SJSA1 (cell line): ENCODE measurements at places on chromosomes 11 and 22. TPM values are rescaled to one million over a fixed set of nuclear protein-coding genes. Genes with fewer than 3 reads are reported as not detected.

DNA sequence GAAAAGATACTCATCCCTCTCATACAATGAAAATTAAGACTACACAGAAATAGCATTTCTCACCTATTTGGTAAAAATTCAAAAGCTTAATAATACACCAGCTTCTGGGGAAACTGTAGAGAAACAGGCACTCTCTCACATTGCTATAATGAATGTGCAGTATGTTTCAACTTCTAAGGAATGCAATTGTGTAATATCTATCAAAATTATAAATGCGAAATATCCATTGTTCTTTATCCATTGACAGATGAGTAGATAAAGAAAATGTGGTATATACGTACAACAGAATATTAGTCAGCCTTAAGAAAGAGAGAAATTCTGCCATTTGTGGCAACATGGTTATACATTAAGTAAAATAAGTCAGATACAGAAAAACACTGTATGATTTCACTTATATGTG lies 101.4 kb upstream of the OR9G4 start:
- H3K4me3 ChIP-seq, result no peak overlapping the region
- no peaks in the 10 kb centered on the region for H3K4me1 ChIP-seq
- no peak overlapping the region for H3K27ac ChIP-seq
- DNase-seq, result no peak
- H3K36me3 ChIP-seq, result no peaks in the 10 kb centered on the region

DNA sequence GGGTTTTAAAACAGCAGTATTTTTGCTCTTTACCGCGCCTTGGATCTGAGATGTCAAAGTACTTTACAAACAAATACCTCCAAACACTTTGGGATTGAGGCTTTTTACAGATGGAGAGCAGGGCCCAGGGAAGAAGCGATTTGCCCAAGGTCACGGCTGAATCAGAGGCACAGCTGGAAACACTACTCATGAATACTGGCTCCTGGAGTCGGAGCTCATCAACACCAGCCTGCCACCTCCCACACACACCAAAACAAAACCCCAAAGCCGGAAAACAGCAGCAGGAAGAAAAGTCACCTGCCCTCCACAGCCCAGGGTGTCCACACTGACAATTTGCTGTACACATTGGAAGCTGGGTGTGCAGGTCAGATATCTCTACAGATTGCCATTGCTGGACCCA lies 339.4 kb downstream of the CADM1 start:
- H3K4me1 ChIP-seq, result no peaks in the 10 kb centered on the region
- H3K4me3 ChIP-seq, result no peak overlapping the region
- DNase-seq, result no peak
- no peaks in the 10 kb centered on the region for H3K27me3 ChIP-seq
- no peaks in the 10 kb centered on the region for H3K36me3 ChIP-seq

GRCh38 chr11:47918882-47919495 lies 61.4 kb upstream of the PTPRJ start:
- H3K27me3 ChIP-seq, result no peaks in the 10 kb centered on the region
- no peak overlapping the region for H3K4me3 ChIP-seq
- H3K27ac ChIP-seq, result peak overlapping the region; percentile 68
- H3K36me3 ChIP-seq, result no peaks in the 10 kb centered on the region

DNA sequence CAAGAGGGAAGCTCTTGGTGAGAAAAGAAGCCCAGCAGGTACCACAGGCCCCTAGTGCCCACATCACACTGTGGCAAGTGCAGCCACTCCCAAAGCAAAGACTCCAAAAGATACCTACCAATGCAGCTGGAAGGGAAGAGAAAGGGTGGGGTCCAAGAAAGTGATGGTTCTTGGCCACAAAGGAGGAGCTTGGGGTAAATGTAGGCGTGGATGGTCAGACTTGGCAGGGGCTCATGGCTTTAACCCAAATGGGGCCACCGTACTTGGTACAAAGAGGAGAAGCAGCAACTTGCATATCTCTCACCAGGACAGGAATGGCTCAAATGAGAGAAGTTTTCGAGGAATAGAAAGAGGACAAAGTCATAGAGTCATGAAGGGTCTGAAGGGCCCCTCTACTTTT lies 4.8 kb downstream of the MAP3K11 start:
- no peak for DNase-seq
- peaks cover 27% of the 10 kb centered on the region for H3K4me1 ChIP-seq
- no peak overlapping the region for H3K27ac ChIP-seq
- no peak overlapping the region for H3K4me3 ChIP-seq
- peaks cover 91% of the 10 kb centered on the region for H3K36me3 ChIP-seq

- no peak for DNase-seq
- no peaks in the 10 kb centered on the region for H3K36me3 ChIP-seq
- H3K27me3 ChIP-seq, result 0 out of 2 replicates have a peak, but pooled peaks cover 3% of the 10 kb centered on the region
- H3K27ac ChIP-seq, result no peak overlapping the region
- H3K4me3 ChIP-seq, result no peak overlapping the region
Observed at GRCh38 chr11:57015679-57016078, 27.0 kb downstream of the OR5AK2 start.

DNA sequence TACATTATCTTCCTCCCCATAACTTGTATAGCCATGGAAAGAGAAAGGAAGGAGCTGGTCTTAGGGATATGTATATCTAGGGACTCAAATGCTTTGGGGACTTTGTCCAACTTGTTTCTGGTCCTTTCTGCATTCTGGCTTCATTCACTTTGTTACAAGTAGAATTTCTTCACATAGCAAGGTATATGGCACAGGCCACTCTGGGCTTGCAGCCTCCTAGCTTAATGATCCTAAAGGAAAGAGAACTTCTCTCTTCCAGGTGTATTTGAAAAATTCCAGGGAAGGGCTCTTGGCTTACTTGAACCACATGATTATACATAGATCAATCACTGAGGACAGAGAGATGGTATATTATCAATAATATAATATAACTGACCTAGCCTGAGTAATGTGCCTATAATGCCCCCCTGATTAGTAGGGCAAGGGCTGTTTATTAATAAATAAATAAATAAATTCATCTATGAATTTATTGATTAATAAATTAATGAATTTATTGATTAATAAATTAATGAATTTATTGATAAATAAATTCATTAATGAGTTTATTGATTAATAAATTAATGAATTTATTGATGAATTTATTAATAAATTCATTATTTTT lies 48.2 kb upstream of the CEP295 start:
- H3K36me3 ChIP-seq, result no peaks in the 10 kb centered on the region
- no peaks in the 10 kb centered on the region for H3K27me3 ChIP-seq
- no peak overlapping the region for H3K27ac ChIP-seq
- H3K4me1 ChIP-seq, result no peaks in the 10 kb centered on the region
- H3K4me3 ChIP-seq, result no peak overlapping the region

DNA sequence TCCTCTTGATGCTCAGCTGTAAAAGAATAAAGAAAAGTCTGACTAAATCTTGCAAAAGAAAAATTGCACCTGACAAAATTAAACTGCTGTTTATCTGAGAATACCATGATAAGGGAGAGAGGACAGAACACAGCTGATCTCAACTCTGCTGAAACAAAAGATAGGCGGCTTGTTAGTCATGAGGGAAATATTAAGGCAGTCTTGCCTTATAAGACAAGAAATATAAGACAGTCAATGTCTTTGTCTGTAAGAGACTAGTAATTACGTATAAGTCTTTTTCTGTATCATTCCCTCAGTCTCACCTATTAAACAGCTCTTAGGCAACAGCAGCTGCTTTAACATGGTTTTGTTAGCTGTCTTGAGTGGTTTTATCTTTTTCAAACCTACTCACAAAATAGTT lies 296.6 kb downstream of the LUZP2 start:
- H3K4me1 ChIP-seq, result no peaks in the 10 kb centered on the region
- H3K36me3 ChIP-seq, result no peaks in the 10 kb centered on the region
- no peak for DNase-seq
- no peak overlapping the region for H3K4me3 ChIP-seq

GRCh38 chr22:32926600-32926999 lies 125.1 kb downstream of the TIMP3 start:
- H3K4me3 ChIP-seq, result no peak overlapping the region
- H3K27ac ChIP-seq, result no peak overlapping the region
- H3K36me3 ChIP-seq, result no peaks in the 10 kb centered on the region
- H3K4me1 ChIP-seq, result no peaks in the 10 kb centered on the region
- DNase-seq, result no peak
- no peaks in the 10 kb centered on the region for H3K27me3 ChIP-seq

The FDX1 gene
- total RNA-seq, result 15.6 and 16.2 TPM in 2 replicates

The DSCAML1 gene
- total RNA-seq, result 0.03 TPM in 1 of 2 replicates, not detected in the other

The ABCC8 gene
- not detected in 2 replicates for total RNA-seq

GRCh38 chr11:35388061-35388460 lies 31.3 kb downstream of the SLC1A2 start:
- H3K27ac ChIP-seq, result no peak overlapping the region
- no peaks in the 10 kb centered on the region for H3K27me3 ChIP-seq
- DNase-seq, result no peak

DNA sequence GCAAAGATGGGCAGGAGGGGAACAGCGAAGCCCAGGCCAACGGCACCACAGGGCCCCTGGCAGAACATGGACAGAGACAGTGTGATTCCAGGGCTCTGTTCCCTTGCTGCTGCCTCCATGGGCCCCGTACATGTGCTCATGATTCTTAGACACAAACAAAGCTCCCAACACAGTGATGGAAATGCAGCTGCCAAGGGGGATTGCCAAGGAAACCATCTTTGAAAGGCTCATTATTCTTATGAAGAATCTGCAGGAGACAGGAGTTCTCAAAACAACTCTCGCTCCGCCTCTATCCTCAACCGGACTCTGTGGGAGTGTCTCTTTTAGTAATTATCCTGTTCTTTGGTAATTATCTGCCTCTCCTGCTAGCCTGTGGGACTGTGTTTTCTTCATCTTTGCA lies 32.2 kb downstream of the SERPINH1 start:
- no peak overlapping the region for H3K4me3 ChIP-seq
- H3K27ac ChIP-seq, result no peak overlapping the region
- no peaks in the 10 kb centered on the region for H3K27me3 ChIP-seq
- no peak for DNase-seq
- H3K36me3 ChIP-seq, result no peaks in the 10 kb centered on the region

- no peak overlapping the region for H3K27ac ChIP-seq
- H3K27me3 ChIP-seq, result peaks cover 13% of the 10 kb centered on the region
- peak overlapping the region; percentile 40 for H3K4me3 ChIP-seq
- no peaks in the 10 kb centered on the region for H3K36me3 ChIP-seq
- no peak for DNase-seq
Observed at GRCh38 chr11:1570896-1571759, 943 bp downstream of the DUSP8 start.

GRCh38 chr11:11409901-11410300 lies 56.9 kb upstream of the CSNK2A3 start:
- no peaks in the 10 kb centered on the region for H3K27me3 ChIP-seq
- no peak for DNase-seq
- no peak overlapping the region for H3K27ac ChIP-seq
- no peaks in the 10 kb centered on the region for H3K4me1 ChIP-seq
- no peak overlapping the region for H3K4me3 ChIP-seq

DNA sequence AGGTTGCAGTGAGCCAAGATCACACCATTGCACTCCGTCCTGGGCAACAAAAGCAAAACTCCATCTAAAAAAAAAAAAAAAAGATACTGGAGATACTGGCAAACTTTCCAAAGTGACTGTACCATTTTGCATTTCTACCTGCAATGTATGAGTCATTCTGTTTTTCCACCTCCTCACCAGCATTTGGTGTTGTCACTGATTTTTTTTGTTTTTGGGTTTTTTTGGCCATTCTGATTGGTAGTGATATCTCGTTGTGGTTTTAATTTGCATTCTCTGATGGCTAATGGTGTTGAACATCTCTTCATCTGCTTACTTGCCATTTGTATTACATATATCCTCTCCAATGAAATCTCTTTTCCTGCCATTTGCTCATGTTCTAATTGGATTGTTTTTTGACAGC lies 12.0 kb upstream of the RBX1 start:
- H3K27me3 ChIP-seq, result no peaks in the 10 kb centered on the region
- DNase-seq, result no peak
- H3K36me3 ChIP-seq, result no peaks in the 10 kb centered on the region; the same call in 1 of the 2 replicates
- no peak overlapping the region for H3K4me3 ChIP-seq
- no peak overlapping the region for H3K27ac ChIP-seq
- no peaks in the 10 kb centered on the region for H3K4me1 ChIP-seq

DNA sequence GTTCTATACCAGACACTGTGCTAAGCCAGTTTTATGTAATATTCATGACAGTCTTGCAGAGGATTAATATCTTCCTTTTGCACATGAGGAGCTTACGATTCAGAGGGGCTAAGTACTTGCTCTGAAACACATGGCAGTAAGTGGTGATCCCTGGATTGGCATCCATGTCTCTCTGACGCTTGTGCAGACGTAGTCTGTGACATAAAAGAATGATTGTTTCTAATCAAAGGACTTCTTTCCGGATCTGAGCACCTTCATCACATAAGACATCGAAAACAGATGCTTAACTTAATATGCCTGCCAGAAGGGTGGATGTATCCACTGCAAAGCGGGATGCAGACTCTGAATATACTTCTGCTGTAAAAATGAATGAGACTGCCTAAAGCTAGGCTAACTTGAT lies 74.8 kb downstream of the ARHGAP42 start:
- H3K4me3 ChIP-seq, result no peak overlapping the region
- H3K4me1 ChIP-seq, result no peaks in the 10 kb centered on the region; the same call in 1 of the 2 replicates
- DNase-seq, result no peak
- no peaks in the 10 kb centered on the region for H3K36me3 ChIP-seq

The CYP2R1 gene
- 3.0 and 7.6 TPM in 2 replicates for total RNA-seq

The MS4A4A gene
- total RNA-seq, result 0.18 TPM in 1 of 2 replicates, not detected in the other

The ZDHHC5 gene
- total RNA-seq, result 26.8 and 42.0 TPM in 2 replicates

GRCh38 chr11:749731-750130 lies 2.5 kb downstream of the TALDO1 start:
- H3K36me3 ChIP-seq, result peaks cover 2% of the 10 kb centered on the region; the same call in 1 of the 2 replicates
- no peak for DNase-seq
- no peaks in the 10 kb centered on the region for H3K27me3 ChIP-seq
- no peak overlapping the region for H3K27ac ChIP-seq

The UPK3A gene
- not detected in 2 replicates for total RNA-seq

DNA sequence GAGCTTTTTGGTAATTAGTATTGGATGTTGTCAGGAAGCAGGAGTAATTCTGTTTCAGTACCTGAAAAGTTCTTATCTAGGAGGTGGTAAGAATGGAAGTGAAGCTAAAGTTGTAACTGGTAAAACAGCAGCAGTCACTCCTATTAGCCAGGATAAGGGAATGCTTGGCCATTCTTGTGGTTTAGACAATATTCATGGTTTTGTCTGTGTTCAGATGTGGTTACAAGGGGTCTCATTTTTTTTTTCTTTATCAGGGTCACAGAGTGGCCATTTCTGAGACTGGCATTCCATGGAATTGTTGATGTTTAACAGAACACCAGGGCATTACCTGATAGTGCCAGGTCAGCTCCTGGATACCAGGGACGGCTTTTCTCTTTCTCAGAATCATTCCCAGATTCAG lies 23.8 kb downstream of the TAF1D start:
- H3K27me3 ChIP-seq, result no peaks in the 10 kb centered on the region
- no peak for DNase-seq
- no peak overlapping the region for H3K4me3 ChIP-seq
- H3K36me3 ChIP-seq, result peaks cover 16% of the 10 kb centered on the region; the same call in 1 of the 2 replicates
- H3K27ac ChIP-seq, result no peak overlapping the region
- H3K4me1 ChIP-seq, result peaks cover 20% of the 10 kb centered on the region

The P4HA3 gene
- 0.89 TPM in 1 of 2 replicates, not detected in the other for total RNA-seq

The LRRC75B gene
- total RNA-seq, result 1.5 and 2.3 TPM in 2 replicates

DNA sequence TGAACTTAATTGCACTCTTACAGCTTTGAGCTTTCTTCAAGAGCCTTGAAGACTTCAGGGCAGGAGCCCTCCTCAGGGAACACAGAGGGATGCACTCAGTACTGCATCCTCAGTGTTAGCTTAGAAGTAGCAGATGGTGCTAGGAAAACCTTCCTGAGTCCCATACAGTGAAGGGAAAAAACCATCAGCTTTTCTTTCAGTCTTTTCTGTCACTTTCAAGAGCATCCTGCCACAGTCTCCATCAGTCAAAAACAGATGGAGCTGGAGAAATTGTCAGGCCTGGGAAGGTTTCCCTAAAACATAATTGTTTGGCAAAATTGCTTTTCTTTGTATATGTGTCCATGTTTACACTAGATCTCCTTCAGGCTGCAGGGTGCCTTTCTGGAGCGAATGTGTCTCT lies 384.1 kb downstream of the NELL1 start:
- H3K27me3 ChIP-seq, result no peaks in the 10 kb centered on the region
- no peaks in the 10 kb centered on the region for H3K4me1 ChIP-seq
- no peaks in the 10 kb centered on the region for H3K36me3 ChIP-seq
- no peak for DNase-seq

The MMP8 gene
- total RNA-seq, result not detected in 2 replicates

The TRPM5 gene
- not detected in 2 replicates for total RNA-seq
